ENCODE measurements at places on chromosomes 2 and 18. TPM values are rescaled to one million over a fixed set of nuclear protein-coding genes. Genes with fewer than 3 reads are reported as not detected.

The NPHP1 gene
- total RNA-seq: 3.1 TPM

The CYP1B1 gene
- 25.1 TPM for total RNA-seq

GRCh38 chr2:210660-211059 lies 53.2 kb downstream of the SH3YL1 start:
- no peak for DNase-seq

GRCh38 chr2:49807689-49808088 lies 653.4 kb upstream of the FSHR start:
- DNase-seq: no peak

- DNase-seq: no peak
Observed at GRCh38 chr2:157053876-157054275, 203.6 kb upstream of the GALNT5 start.

GRCh38 chr2:173354582-173355131 lies at the start of gene CDCA7:
Gene CDCA7 (plus strand): TSS chr2:173354872. CDS start chr2:173354964, 92 bp downstream.
- no peak for DNase-seq
